NCI-H460 (cell line): ENCODE measurements at places on chromosomes 5 and 9.

- DNase-seq, result no peak
These were observed 57.6 kb downstream of the GLIS3 start for GRCh38 chr9:4242239-4242638.

DNA sequence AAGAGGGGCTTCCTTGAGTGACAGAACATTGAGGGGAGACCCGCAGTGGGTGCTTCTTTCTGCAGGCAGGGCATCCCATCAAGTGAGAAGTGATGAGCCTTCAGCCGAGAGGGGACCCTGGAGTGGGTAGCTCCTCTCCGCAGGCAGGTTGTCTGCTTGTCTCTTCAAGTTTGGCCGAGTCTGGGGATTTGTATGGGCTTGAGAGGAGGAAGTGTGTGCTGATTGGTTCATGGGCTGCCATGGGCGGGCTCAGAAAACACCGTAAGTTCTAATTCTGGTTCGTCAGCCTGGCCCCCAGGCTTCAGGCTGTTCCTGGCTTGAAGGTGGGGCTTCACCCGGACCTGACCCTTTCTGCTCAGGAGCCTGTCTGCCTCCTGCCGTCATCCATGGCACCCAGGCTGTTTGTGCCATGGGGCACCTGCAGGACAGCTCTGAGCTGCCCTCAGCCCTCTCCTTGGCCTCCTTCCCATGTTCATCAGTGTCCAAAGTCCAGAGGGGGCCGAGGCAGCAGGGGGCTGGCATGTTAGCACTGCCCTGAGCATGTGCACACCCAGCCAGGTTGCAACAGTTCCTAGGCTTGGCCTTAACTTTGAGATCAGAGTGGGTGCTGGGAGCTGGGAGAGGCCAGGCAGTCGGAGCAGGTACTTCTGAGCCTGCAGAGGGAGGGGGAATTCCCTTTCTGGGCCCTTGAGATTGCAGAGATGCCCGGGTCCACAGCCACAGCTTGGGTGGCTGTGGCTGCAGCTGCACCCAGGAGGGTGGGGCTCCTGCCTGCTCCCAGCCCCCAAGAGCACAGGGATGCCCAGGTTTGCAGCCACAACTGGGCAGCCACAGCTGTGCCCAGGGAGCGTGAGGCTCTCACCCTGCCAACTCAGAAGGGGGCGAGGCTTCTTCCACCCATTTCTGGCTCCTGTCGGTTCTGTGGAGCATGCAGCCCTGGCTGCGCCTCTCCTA, 13.5 kb upstream of the DHFR start:
- DNase-seq, result no peak

DNA sequence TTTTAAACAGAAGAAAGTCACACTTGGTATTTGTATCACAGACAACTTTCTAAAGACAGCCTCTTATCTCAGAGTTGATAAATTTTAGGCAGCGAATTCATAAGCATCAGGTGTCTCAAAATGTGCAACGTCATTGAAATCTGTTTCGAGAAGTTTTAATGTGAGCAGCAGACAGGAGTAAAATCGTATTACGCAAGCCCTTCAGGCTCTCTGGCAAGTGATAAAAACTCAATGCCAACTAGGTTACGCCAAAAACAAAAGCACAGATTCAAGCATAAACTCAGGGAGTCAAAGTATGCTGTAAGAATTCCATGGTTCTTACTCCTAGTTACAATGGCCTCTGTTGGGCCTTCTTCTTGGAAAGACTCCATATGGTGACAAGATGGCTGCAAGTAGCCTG, 244.7 kb downstream of the SEMA5A start:
- DNase-seq, result no peak

DNA sequence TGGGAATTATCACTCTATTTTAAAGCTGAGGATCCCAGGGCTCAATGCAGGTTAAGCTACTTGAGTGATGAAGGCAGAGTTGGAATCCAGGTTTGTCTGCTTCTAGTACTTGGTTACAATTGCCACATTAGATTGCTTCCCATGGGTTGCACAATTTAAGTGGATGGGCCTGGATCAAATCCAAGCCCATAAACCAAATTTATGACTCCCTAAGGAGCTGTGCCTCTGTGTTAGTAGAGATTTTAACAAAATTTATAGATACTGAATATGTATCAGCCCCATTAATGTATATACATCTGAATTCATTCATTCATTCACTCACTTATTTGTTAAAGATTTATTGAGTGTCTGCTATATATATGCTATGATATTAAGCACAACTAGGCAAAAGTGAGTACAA, 332.3 kb upstream of the KLF9 start:
- no peak for DNase-seq

- DNase-seq, result peak; percentile 91
These were observed 193.8 kb upstream of the ZNF618 start for GRCh38 chr9:113682297-113682771.

DNA sequence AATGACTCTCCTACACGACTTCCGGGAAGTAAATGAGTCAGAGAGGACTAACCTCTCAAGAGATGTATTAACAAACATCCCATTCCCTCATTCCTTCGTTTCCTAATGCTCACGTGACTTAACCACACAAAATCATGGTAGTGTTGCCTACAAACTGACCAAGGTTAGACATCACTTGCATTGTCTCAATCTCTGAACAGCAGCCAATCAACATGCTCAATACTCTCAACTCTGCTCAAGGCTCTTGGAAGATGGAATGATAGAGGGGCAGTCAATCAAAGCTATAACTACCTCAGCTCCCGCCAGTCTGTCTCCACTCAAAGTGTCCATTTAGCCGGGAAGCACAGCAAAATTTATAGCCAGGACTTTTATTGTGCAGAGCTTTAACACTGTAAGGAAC, 143.8 kb upstream of the PIK3R1 start:
- no peak for DNase-seq

DNA sequence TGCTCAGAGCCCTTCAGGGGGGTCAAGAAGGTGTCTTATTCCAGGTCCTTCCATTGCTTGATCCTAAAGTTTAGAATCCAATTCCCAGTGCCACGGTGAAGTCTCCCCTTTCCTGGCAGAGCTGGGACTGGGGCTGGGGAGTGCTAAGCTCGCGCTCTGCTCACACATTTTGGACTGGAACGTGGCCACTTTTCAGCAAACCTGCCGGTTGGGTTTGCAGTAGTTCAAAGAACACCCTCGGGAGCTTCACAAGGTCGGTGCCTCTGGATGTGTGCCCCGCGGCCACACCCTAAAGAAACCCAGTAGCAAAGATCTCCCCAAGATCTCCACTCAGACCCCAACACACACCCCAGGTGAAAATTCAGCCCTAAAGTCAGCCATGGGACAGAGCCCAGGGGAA, at the start of gene C9orf152:
TSS of gene C9orf152 (minus strand) at position 129 of the 400 bp plus-strand sequence. CDS start 580 bp downstream, outside the sequence.
- DNase-seq, result no peak

DNA sequence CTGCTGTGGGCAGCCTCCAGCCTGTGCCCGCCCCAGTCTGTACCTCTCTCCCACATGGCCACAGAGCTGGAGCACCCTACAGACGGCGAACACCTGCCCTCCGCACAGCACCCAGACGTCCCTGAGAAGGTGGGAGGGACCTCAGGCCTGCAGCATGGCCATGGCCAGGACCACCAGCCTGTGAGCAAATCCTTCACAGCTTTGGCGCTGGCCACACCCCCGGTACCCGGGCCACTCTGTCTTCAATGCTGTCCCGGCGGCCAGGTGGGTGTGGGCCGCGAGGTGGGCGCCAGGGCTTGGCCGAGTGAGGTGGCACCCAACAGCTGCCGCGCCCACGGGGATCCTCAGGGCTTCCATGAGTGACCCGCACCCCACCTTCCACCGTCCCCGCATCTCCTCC, 18.7 kb downstream of the NOTCH1 start:
- no peak for DNase-seq

DNA sequence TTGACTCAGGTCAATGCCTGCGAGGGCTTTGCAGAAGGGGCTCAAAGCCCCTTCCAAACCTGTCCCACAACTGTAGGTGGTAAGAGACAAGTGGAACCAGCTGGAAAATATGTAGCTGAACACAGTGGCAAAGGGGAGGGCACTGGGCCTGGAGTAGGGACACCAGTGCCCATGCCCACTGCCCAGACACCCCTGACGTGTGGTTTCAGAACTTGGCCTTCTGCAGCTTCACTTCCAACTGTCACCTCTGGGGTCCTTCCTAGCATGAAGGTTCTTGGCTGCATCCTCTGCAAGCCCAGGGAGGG, 233.1 kb upstream of the IRX1 start:
- no peak for DNase-seq

DNA sequence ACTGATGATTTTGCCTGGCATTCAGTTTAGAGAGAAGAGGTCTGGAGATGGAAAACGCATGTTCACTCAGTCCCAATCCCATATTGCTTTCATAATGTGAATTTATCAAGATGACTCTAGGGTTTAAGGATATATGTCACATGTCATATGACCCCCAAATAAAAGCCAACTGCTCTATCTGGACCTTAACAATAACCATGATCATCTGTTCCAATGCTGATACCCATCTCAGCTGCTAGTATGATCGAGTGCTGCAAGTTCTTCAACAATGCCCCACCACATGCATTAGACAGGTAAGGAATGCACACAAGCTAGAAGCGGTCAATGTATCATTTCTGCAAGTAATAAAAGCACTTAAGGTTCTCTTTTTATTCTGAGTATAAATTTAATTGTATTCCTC, 91.8 kb downstream of the OXCT1 start:
- DNase-seq, result no peak

- DNase-seq, result no peak
These were observed 74.3 kb downstream of the PRDM6 start for GRCh38 chr5:123163225-123163876.

DNA sequence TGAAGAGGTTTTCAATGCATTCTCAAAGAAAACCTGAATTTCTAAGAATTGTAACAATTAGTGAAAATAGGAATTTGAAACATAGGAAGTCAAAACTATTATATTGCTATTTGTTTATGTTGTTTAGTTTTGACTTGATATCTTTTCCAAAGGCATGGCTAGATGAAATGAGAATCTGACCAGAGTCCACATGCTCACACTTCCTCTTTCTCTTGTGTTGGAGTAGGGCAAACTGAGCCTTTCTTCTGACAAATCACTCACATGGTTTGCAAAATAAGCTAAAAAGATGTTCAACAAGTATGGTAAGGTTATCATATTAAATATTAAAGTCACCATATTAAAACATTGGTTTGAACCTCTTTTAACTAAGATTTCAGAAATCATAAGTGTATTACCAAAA, 512.6 kb downstream of the ISL1 start:
- no peak for DNase-seq

DNA sequence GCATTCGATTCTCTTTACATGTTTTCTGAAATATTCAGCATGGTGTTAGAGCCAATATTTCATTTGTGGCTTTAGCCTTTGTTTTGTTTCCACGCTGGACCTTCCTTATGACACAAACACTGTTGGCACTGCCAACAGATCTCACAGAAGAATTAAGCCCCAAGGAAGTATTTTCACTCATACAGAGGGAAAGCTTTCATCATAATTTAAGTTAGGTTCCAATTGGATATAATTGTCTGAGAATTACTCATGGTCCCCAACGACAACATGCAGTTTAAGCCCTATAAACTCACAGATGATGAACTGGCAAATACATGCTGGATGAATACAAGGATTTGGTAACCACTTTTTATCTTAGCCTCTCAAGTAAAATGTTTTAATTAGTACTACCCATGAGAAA, 259.5 kb downstream of the EBF1 start:
- DNase-seq, result no peak

DNA sequence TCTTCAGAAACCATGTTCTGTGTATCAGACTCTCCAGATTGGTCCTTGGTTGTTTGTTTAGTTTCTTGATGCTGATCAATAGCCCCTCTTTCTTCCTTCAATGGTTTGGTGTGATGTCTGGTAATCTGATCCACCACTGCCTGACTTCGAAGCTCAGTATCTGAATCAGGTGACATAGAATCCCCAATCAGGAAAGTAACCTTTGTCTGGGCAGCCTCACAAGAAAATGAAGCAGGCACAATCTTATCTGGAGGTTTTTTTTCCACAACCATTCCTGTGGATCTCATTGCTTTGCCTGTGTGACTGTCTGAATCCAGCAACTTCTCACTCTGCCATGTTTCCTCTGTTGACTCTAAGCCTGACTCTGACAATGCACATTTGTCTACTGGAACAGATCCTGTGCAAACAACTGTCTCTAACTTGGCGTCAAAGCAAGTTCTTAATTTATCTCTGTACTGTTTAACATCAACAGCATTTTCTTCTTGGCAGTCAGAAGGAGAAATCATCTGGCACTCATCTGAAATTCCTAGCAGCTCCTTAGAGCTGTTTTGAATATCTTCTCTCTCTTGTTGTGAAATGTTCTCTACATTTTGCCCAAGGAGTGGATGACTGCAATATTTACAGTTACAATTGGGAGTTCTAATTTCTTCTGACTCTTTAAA, 37.1 kb upstream of the RAPGEF6 start:
- peak; percentile 16 for DNase-seq

DNA sequence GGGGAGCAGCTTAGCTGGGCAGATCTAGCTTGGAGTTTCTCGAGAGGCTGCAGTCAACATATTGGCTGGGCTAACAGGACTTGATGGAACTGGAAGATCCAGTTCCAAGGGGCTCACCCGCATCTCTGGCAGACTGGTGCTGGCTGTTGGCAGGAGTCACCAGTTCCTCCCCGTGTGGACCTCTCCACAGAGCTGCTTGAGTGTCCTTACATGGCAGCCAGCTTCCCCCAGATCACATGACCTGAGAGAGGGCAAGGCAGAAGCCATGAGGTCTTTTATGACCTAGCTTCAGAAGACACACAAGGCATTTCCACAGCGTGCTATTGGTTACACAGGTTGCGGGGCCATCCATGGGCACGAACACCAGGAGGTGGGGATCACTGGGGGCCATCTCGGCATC, 26.4 kb upstream of the RXRA start:
- DNase-seq, result no peak

DNA sequence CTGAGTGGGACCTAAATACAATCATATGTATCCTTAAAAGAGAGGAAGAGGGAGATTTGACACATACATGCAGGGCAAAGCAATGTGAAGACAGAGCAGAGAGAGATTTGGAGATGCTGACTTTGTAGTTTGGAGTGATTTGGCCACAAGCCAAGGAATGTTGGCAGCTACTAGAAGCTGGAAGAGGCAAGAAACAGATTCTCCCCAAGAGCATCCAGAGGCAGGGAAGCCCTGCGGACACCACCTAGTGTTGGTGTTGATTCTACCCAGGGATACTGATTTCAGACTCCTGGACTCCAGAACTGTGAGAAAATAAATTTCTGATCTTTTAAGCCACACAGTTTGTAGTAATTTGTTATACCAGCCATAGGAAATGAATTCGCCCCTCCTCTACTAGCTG, 64.9 kb upstream of the OSMR start:
- peak; percentile 46 for DNase-seq

- DNase-seq, result no peak
These were observed 7.0 kb upstream of the GOLGA1 start for GRCh38 chr9:124947727-124948391.

- peak; percentile 48 for DNase-seq
These were observed 789.3 kb downstream of the SEMA5A start for GRCh38 chr5:8756498-8757084.
